Femur (tissue), 1 donor: ENCODE measurements at places on chromosomes 6 and 20.
A peak's percentile ranks its signal among the peaks of the same experiment; 100 is the strongest.

DNA sequence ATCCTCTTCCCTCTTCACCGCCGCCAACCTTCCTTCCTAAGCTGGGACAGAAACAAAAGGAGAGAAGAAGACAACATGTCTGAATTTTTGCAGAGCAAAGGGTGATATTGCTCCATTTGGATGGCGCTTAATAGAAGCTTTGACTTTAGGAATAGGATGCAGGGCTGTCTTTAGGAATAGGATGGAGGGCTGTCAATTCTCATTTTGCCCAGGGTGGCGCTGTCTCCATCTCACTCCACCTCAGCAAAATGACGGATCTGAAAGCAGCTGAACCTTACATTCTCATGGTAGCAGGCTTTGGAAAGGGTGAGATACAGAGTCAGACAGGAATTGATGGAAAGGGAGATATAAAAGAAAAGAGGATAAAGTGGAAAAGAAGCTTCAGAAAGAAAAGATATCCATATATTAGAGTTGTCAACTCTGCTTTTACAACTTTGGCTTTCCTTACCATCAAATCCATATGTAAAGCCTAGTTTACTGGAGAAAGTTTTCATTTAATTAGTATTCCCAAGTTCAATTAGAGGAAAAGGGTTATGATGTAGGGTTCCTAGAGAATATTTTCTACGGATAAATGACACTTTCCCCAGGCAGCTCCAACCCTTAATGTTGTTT, 2.4 kb downstream of the MTCL3 start:
- DNase-seq: peak; percentile 26

DNA sequence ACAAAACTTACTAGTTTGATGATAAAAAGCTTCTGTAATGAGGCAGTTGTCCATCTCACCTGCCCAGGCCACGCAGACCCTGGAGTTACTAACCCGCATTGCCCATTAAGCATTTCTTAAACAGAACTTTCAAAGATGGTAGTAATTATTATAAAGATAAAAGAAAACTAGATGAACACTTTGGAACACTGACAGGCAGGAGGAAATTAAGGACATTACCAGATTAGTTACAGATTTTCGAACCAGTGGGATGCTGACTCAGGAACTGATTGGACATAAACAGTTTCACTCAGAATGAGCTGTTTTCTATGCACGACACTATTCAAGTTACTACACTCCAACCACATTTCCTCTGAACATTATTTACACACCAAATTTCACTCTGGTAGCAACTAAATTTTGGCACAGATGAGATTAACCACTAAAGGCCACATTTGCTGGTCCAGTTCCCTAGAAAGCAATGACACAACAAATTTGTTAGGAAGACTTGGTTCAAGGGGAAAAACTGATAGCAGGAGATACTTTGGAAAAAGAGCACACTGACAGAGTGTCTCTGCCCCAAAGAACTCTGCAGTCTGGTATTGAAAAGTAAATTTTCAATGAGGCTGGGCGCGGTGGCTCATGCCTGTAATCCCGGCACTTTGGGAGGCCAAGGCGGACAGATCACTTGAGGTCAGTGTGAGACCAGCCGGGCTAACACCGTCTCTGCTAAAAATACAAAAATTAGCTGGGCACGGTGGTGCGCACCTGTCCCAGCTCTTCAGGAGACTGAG, 3.0 kb downstream of the ROMO1 start:
- no peak for DNase-seq

- DNase-seq: peak; percentile 40
Observed at GRCh38 chr6:80263585-80263984, 157.1 kb downstream of the BCKDHB start.

GRCh38 chr20:56579301-56579710, 46.3 kb downstream of the FAM209B start:
- DNase-seq: no peak

- DNase-seq: no peak
Observed at GRCh38 chr6:43196337-43196736, 14.3 kb downstream of the CUL9 start.

- no peak for DNase-seq
Observed at GRCh38 chr6:13354331-13355042, 26.1 kb upstream of the TBC1D7 start.

DNA sequence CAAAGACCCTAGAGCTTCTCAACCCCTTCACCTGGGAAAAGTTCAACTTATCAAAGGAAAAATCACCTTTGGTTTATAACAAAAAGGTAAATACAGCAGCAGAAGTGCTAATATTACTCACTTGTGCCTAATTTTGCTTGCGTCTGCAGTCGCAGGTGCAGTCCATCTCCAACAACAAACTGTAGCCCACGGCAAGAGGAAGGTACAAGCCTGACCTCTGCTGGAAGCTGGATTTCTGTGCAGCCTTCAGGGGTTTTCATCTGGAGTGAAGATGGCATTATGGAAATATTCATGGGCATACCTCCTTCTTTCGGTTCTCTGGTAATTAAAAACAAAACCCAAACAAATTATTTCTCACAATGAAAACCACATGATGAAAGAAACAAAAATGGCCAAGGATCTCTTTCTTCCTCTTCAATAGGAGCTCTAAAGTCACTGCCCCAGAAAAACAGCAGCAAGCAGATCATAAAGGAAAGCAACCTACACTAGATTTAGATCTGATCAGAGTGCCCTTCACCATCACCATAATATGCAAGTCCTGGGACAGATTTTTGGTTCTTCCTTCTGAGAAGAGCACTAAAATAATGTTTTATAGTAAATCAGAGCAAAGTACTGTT, 7.8 kb downstream of the UBE3D start:
- DNase-seq: peak; percentile 52

DNA sequence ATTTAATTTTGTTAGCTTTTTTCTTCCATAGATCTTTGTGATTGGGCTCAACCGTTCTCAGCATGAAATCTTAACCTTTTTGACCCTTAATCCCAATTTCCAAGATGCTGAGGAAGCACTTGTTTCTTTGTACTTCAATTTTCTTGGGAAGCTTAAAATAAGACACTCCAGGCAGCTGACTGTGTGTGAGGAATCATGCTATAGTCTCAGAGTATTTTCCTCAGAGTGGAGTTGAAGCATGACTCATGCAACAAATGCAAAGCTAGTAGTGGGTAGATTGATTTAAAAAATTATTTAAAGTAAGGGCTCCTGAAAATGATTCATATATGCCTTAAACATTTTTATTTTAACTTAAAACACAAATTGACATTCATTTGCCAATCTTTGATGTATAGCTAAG, 168.7 kb downstream of the BTBD3 start:
- no peak for DNase-seq

DNA sequence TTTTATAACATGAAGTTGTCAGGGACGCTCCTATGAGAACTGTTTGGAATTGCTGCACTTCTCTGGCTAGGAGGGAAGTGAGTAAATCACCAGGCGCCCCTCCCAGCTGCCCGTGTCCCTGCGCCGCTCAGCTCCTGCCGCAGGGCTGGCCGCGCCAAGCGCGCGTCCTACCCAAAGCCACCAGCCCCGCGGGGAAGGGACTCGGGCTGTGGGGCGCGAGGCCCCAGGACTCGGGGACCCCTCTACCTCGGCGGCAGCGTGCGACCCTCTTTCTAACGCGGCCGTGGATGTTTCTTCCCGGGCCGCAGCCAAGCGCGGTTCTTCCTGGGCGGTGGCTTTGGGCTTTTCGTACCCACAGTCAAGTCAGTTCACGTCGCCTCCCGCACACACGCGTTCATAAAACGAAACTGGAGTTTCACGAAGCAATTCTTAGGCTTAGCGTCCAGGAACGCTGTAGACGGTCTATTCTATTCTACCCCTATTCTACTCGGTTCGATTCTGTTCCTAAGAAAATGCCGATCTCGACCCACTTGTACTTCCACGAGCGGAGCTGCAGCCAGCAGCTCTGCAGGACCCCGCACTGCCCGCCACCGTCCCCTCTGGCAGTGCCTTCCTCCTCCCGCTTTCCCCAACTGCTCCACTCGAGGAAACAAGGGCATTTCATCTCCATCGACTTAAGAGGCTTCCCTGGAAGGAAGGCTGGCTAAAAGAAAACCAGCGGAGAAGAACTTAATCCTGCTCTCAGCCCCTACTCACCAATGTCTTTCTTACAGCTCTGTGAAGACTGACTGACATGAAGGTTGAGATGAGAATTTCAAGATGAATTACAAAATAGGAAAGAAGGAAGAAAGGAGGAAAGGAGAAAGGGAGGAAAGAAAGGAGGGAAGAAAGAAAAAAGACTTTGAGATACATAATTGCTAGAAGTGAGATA, 15.4 kb downstream of the FOXC1 start:
- peak; percentile 53 for DNase-seq
